ENCODE measurements at places on chromosomes 3 and 15.
A peak's percentile ranks its signal among the peaks of the same experiment; 100 is the strongest.

GRCh38 chr3:9396301-9396631, 1.1 kb upstream of the SETD5 start:
- peak; percentile 93 for DNase-seq

GRCh38 chr15:27454281-27455075, 483.5 kb downstream of the GABRG3 start:
- no peak for DNase-seq

- DNase-seq: no peak
These were observed 2.6 kb upstream of the LYSMD4 start for GRCh38 chr15:99735868-99736267.

- DNase-seq: no peak
These were observed 342.1 kb downstream of the SLC9A9 start for GRCh38 chr3:143506190-143506589.

DNA sequence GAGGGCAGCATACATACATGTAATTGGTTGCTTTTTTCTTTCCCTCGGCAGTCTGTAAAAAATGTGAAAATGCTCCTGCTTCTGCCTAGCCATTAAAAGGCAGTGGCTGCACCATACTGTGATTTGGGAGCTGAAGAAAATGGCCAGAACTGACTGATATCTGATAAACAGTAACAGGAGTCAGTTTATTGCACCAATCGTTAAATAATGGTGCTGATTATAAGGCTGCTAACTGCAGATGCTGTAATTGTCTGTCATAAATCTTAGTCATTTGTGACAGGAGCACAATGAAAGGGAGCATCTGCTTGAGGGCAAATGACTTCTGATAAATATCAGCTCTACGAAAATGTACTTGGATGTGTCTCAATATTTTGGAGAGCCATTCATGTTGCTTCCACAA, 263.1 kb upstream of the DNAJC19 start:
- DNase-seq: no peak

DNA sequence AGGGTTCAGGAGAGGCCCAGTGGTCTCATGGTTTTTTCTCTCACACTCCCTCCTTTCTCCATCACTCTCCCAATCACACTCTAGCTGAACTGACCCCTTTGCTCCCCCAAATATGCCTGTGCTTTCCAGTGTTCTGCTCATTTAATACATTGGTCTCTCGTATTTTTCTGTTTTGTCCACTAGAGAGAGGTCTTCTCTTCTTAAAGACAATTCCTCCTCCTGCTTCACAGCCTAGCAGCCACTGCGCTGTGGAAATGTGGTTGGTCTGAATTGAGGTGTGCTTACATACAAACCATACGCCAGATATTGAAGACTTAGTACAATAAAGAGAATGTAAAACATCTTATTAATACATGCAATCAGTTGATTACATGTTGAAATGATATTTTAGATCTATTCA, 60.6 kb upstream of the XCR1 start:
- no peak for DNase-seq

DNA sequence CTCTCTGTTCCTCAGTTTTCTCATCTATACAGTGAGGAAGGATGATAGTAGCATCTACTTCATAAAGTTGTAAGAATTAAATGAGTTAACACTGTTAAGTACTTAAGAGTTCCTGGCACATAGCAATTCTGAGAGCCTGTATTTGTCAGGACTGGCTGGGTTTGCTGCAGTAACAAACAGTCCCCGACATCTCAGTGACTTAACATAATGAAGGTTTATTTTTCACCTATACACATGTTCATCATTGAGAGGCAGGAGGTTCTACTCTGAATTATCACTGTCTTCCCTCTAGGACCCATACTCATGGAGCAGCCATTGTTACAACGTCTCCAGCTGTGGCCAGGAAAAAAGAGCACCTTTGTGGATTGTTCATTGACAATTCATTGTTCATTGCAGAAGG, 190.6 kb upstream of the PROK2 start:
- no peak for DNase-seq

- no peak for DNase-seq
These were observed 15.9 kb upstream of the TMEM87A start for GRCh38 chr15:42289166-42289565.

DNA sequence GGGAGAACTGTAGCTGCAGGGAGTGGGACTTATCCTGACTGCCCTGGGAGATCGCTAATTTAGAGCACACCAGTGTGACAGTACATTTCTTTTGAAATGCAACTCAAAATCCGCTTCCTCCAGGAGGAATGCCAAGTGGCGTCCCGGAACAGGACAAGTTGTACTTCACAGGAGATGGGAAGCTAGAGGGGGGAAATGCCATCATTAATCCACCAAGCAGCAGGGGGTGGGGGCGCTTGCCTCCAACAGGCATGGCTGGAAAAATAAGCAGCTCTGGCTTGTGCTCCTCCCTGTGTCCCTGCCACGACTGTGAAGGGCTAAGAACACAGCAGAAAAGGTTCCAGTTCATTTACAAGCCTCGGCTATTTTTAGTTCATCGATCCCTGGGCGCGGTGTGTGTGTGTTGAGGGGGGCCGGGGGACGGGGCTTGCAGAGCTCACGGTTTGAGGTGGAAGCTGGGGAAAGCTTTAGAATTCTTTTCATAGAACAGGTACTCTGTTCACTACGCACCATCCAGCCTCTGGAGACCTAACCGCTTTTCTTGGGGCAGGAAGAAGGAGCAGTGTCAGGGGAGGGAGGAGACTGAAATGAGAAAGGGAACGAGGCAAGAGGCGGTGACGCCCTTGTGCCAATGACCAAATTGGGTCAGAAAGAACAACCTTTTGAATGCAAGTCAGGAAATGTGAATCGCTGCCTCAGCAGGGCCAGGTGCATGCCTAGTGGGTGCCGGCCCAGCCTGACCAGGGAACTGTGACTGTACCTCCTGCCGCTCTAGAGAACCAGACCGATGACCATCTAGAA, 51.8 kb upstream of the DGKG start:
- DNase-seq: no peak

- no peak for DNase-seq
These were observed 16.2 kb upstream of the ZFYVE19 start for GRCh38 chr15:40790718-40791117.
